ENCODE measurements at places on chromosomes 11 and 22.

DNA sequence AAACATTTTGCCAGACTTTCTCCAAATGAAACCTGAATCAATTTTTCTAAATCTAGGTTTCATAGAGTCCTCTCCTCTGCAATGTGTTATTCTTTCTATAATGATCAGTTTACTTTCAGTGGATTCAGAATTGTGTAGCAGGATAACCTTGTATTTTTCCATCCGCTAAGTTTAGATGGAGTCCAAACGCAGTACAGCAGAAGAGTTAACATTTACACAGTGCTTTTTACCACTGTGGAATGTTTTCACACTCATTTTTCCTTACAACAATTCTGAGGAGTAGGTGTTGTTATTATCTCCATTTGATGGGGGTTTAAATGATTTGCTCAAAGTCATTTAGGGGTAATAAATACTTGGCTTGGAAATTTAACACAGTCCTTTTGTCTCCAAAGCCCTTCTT, 9.6 kb downstream of the RAG1 start:
- no peak for DNase-seq

DNA sequence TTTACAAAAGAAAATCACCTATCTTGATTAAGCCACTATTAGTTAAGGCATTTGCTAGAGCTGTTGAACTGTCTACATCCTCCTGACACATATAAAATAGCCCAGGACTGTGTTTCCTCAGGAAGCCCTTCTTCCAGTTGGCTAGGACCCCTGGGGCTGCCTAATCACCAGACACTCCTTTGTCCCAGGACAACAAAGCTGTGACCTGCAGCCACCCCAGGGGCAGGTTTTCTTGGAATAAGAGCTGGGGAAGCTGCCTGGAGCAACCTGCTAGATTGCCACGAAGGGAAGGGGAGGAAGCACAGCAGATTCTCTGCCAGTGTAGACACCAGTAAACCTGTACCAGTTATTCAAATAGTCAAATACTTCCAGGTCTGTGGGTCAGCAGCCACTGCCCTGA, 17.6 kb downstream of the CHST1 start:
- no peak for DNase-seq

DNA sequence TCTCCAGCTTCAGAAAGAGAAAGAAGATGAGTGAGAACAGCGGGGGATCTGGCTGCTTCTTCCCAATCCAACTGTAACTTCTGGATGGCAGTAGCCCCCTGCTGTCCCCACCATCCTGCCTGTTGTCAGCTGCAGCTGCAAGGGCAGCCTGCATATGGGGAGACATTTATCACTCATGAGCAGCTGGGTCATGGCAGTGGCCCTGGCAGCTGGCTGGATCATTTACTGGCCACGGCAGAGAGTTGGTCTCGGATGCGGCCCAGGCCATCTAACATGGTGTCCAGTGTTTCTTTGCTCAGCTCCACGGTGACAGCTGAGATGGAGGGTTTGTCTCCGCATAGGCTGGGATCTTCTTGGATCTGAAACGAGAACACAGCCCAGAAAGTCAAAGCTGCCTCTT, 14.8 kb downstream of the COMMD9 start:
- DNase-seq: no peak

DNA sequence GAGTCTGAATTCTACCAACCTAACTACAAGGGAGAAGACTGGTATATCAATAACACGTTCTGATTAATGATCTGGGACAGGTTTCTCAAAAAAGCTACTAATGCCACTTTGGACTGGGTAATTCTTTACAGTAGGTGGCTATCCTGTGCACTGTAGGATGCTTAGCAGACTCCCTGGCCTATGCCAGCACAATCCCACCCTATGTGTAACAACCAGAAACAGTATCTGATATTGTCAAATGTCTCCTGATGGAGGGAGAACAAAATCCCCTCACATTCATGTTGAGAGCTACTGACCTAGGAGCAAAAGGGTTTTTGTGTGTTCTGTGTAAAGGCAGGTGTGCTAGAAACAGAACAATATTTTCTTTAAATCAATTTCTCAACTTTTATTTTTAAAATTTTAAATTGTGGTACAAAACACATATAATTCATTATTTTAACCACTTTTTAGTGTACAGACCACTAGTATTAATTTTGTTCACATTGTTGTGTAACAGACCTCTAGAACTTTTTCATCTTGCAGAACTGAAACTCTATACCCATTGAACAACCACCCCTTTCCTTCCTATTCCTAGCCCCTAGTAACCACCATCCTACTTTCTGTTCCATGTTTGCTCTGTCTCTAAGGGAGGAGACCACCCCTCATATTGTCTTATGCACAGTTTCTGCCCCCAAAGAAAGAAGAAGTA, 2.1 kb upstream of the MS4A6A start:
- no peak for DNase-seq

DNA sequence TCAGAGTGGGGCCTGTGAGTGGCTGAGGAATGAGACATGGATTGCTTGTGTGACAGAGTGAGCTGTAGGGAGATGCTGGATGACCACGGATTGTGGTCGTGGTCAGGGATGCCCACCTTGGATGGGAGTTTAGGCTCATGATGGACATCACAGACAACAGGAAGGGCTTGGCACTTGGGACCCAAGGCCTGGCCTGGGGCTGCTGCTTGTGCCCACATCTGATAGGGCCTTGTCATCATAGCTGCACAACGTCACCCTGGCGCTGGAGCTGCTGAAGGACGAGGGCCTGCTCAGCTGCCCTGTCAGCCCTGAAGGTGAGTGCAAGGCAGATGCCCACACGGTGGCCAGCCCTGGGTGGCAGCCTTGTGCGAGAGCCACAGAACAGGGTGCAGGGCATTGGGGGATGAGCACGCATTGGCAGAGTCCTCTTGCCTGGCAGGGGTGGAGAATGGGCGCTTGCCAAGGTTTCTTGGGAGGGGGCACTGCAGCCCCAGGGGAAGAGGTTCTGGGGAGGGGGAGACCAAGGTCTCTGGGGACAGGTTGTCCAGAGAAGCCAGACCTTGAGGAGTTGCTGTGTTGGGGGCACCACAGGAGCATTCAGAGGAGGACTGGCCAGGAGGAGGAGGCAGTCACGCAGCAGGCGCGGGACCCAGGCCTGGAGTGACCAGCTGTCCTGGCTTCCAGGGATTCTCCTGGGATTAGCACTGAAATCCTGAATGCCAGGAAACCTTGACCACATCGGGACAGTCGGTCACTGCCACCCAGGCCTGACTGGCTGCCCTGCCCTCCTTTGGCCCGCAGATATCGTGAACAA, 25.0 kb downstream of the PARVG start:
- no peak for DNase-seq

DNA sequence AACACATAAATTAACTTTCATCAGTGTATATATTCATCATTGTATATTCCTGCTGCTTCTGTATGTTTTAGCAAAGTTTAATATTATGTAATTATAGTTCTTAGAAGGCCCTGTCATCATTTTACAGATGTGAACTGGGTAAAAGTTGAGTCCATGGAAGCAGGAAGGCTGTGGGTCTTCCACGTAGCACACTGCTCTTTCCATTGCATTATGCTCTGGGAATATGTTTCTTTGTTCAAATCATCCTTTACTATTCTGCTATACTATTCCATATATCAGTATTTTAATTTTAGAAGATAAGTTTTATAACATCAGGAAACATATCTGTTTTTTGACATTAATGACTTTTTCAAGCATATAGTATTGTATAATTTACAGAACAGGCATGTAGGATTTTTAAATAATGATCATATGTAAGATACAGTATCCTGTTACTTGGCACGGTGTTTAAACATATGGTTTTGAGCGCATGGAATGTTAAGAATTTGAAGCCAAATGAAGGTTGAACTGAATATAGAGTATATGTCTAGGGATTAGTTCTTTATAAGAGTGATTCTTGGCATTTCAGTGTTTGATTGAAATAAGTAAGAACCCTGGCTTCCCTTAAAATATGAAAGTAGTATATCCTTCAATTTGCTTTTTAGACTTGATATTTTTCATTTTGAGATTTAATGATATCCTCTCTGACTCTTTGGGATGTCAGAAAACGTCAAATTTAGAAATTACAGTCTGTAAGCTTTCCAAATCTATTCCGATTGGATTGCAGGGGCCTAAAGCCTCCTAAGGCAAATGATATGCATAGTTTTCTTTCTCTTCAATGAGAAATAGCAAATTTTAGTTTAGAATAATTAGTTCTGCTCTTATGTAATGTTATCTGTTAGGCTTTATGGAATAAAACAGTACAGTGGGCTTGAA, 8.6 kb downstream of the CCDC81 start:
- no peak for DNase-seq

GRCh38 chr11:61505640-61506155, 2.9 kb upstream of the LRRC10B start:
- no peak for DNase-seq

- peak; percentile 29 for DNase-seq
Measured at GRCh38 chr22:25235547-25236290, 16.3 kb downstream of the CRYBB2 start.

DNA sequence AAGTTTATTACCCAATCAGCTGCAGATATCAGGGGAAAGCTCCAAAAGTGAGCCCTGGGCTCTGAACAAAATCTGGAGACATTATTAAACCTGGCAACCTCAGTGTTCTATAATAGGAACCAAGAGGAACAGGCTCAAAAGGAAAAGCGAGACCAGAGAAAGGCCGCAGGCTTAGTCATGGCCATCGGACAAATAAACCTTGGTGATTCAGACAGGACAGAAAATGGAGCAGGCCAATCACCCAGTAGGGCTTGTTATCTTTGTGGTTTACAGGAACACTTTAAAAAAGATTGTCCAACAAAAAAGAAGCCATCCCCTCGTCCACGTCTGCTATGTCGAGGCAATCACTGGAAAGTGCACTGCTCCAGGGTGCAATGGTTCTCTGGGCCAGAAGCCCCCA, 7.7 kb upstream of the PANX1 start:
- no peak for DNase-seq

DNA sequence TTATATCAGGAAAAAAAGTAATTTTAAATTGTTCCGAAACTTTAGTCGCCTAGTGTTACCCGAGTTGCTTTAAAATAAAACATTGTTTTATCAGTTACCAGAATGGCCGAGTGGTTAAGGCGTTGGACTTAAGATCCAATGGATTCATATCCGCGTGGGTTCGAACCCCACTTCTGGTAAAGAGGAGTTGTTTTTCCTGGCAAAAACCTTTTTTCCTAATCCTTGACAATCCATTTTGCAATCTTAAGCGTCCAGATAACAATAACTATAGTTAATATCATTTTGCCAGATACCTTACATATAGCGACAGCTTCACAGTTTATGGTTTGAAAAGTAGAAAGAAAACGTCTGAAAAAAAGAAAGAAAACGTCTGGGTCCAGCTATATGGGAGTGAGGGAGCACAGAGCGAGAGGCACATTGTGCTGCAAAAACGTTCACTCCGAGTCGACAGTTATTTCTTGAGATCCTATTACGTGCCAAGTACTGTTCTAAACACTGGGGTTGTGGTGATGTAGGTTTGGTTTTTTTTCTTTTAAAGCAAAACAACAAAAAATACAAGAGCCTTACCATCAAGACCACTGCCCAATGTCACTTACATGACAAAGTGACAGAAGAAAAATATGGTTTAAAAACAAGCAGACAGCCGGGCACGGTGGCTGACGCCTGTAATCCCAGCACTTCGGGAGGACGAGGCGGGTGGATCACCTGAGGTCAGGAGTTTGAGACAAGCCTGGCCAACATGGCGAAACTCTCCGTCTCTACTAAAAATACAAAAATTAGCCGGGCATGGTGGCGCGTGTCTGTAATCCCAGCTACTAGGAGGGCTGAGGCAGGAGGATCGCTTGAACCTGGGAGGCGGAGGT, 40.6 kb downstream of the OR4D9 start:
- DNase-seq: no peak

- no peak for DNase-seq
Measured at GRCh38 chr11:122348659-122349409, 232.8 kb upstream of the BLID start.

DNA sequence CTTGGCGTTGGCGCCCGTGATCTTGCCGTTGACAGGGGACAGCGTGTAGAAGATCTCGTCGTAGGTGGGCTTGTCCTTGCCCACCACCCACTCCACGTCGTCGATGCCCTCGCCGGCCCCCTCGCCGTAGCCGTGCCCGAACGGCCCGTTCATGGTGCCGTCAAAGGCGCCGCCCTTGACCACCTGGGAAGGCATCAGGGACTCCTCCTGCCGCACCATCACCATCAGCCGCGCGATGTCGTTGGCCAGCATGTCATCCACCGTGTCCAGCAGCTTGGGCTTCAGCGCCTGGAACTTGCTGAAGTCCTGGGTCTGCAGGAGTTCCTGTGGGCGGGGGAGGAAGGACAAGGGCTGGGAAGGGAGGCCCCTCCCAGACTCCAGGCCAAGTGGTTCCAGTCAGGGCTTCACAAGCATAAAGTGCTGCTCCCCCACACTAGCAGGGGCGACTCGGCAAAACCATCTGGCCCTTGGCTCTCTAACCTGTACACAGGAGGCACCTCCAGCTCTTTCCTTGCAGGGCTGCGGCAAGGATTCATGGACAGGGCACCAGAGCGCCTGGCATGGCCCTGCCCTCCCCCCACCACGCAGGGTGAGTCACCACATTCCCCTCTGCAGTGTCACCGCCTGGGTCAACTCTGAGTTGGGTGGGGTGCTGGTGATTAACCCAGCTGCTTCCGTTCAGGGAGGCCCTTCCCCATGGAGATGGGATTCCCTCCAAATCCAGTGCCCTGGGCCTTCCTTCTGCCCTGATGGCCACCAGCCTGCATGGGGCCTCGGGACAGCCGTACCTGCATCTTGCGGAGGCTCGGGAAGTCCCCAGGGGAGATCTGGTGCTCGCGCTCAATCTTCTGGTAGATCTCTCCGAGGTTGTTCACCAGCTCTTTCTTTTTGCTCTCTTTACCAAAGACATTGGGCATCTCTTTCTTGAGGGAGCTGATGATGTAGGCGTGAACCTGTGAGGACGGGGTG, 10.4 kb upstream of the CDC42BPG start:
- no peak for DNase-seq

- no peak for DNase-seq
Measured at GRCh38 chr22:19648419-19648929, 65.8 kb upstream of the SEPTIN5 start.

DNA sequence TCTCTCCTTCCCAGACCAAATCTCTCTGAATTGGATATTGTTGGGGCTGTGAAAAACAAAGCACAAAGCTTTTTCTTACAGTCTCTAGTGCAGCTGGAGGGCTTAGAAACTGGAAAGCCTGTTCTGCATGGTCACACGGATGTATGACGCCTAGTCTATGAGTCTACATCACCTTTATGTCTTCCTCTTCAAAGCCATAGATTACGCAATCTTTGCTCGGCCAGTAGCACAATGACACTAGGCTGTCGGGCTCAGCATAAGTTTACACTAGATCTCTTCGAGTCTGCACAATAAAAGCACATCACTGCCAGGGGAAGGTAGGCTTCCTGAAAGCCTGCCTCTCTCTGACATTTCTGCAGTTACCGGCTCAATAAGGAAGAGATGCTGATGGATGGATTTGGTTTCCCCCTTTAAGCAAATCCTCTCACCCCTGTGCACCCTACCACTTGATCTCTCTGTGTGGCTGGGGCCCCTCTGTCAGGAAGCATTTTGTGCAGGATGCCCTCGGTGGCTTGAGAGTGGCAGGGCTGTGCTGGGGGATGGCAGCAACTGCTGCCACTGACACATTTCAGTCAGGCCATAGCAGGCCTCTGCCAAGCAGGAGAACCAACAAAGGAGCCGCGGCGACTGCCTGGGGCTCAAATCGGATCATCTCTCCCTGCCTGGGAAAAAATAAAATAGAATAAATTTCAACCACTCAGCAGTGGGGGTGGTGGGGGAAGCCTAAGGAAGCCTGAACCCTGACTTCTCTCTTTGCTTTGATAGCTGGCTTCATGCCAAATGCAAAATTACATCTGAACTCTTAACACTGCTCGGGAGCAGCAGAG, 1272.8 kb downstream of the LRRC4C start:
- no peak for DNase-seq

- DNase-seq: no peak
Measured at GRCh38 chr11:123481640-123482039, 51.6 kb downstream of the GRAMD1B start.

- DNase-seq: no peak
Measured at GRCh38 chr11:110491577-110492320, 62.0 kb downstream of the FDX1 start.
